ENCODE measurements at places on chromosomes 16 and 17.

- no peak for DNase-seq
Measured at GRCh38 chr17:79050551-79050950, 24.1 kb upstream of the ENGASE start.

DNA sequence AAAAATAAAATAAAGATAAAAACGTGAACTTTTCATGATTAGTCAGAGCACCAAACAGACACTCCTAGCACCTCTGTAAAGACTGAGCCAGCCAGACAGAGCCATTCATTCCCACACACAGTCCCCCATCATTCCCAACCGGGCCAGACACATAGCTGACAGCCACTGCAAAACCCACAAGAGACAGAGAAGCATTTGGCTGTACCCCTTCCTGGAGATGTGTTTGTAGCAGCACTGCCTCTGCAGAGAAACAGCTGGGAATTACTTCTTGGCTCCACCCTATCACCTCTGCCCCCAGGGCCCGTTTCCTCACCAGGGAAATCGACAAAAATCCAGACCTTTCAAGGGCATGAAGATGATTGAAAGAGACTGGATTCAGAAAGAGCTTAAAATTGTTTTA lies 46.4 kb downstream of the MYH11 start:
- DNase-seq, result no peak

DNA sequence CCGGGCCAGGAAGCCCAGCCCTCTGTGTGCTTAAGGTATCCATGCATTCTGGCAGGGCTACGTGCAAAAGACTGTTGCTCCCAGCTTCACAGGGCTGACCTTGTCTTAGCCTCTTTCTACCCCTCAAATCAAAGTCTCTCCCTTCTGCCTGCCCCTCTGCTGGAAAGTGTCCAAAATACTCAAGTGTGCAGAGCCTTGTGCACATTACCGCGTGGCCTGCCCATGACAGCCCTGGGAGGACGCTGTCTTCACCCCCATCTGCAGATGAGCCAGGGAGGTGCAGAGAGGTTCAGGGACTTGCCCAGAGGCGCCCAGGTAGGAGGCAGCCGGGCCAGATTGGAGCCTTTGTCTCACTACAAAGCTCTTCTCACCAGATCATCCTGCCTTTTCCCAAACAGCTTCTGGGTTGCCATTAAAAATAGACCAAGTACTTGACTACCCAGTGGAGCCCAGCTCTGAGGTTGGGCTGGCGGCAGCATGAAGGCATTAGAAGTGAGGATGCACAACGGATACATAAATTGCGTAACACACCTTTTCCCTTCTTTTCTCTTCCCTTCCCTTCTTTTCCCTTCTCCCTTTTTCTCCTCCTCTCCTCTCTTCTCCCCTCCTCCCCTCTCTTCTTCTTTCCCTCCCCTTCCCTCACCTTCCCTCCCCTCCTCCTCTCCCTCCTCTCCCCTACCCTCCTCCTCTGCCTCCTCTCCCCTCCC lies 3.5 kb downstream of the CACNG4 start:
- DNase-seq, result no peak

- no peak for DNase-seq
Measured at GRCh38 chr17:72576289-72576759, 455.5 kb downstream of the SOX9 start.

DNA sequence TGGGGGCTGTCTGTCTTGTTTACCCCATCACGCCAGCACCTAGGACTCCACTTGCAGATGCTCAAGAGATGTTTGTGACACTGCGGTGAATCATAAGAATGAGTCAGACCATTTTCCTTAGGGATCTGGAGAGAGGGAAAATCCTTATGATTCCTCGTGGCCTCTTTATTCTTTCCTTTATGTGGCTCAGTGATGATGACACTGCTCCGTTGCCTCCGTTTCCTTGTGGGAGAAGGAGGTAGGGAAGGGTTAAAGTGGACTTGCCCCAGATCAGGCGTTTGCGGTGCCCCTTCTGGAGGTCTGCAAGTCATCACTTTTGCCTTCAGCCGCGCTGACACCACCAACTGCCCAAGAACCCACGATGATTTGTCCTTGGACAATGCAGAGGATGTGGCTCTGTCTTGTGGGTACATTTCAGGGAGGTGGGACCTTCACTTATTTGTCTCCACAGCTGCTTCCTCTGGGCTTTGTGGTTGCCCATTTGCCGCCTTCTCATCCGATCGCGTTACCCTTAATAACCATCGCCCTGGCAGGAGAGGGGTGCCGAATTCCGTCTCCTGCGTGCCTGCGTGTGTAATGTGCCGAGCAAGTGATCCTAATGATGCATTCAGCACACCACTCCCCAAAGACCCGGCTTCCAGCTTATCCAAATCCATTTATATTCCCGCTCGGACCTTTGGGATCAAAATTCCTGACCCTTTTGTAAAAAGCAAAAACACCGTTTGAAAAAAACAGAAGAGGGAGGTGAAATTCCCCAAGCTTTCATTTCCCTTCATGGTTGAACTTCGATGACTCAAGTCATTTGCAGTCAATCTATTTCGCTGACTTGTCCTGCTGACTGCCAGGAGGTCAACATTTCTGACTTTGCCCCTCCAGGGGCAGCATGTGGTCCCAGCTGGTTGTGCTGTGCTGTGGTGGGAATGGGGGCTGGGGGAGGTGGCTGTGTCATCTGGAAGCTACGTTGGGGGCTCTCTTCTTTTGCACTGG lies 87.2 kb upstream of the IRX3 start:
- no peak for DNase-seq

DNA sequence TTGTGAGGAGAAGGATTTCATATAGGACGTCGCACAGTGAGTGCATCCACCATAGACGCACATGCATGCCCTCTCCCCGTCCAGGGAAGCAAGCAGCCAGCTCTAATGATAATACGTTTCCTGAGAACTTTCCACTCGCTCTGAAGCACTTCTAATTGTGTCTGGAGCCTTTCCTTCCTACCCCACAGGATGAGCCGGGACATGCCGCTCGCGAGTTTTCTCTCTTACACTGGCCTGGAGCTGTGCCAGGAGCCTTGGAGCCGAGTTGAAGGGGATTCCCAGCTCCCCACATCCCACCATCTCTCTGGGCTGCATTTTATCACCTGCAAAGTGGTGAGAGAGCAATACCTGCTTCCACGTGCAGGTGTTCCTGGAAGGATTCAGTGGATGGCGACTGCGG lies 368.1 kb downstream of the C16orf95 start:
- no peak for DNase-seq

- no peak for DNase-seq
Measured at GRCh38 chr16:13083681-13084080, 182.3 kb downstream of the SHISA9 start.

DNA sequence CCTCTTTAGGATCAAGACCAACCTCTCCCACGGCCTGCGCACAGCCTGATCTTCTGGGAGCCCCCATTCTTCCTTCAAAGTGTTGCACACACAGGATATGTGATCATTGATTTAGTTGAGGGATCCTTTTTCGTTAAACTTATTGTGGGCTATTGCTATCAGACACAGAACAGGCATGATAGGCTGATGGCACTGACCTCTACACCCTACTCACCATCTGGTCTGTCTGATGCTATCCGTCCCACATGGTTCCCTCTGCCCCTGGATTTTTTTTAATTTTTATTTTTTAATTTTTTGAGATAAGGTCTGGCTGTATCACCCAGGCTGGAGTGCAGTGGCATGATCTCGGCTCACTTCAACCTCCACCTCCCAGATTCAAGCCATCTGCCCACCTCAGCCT lies 19.2 kb upstream of the LITAF start:
- DNase-seq, result no peak

- DNase-seq, result no peak
Measured at GRCh38 chr17:56785997-56786680, 47.6 kb downstream of the C17orf67 start.

GRCh38 chr16:72905581-72905980 lies 142.3 kb downstream of the ZFHX3 start:
- DNase-seq, result no peak

DNA sequence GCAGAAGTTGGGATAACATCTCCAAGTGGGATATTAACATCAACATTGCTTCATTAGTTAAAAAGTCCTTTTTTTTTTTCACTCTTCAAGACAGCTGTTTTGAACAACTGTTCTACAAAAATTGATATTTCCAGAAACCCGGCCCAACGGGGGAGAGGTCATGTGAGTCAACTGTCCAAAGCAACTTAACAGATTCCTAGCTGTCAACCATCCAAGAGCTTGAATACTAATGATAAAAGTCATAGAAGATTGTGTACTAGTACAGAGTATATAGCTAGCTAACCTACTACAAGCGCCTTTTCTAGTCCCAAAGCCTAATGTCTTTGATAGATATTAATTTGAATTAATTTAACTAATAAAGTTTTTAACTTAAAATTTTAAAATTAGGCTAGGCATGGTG lies 172.0 kb downstream of the CYB561 start:
- no peak for DNase-seq

- no peak for DNase-seq
Measured at GRCh38 chr16:19479302-19479721, 42.6 kb downstream of the GDE1 start.

DNA sequence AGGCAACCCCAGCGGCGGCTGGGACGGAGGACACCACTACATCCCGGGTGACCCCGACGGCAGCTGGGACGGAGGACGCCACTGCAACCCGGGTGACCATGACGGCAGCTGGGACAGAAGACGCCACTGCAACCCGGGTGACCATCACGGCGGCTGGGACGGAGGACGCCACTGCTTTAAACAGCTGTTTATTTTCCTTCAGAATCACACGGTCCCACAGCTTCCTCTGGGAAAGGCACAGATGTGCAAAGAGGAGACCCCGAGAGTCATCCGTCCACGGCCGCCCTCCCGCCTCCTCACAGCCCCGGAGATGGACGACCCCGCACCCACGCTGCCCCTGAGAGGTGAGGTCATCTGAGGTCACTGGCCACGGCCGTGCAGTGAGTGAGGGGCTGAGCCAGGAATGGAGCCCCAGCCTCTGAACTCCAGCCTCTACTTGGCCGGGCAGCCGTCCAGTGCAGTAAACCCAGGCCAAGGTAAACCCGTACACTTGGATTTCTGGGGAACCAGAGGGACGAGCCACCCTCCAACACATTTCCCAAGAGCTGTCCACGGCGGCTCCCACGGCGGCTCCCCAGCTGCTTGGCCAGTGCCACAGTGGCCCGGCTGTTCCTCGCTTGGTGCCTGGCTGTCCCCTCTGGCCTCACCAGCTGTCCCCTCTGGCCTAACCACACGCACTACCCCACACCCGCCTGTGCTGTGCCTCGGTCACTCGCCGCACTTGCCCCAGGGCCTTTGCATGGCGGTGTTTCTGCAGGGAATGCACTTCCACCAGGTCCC lies 43.2 kb upstream of the PABPN1L start:
- no peak for DNase-seq

GRCh38 chr16:19389246-19389645 lies 28.4 kb upstream of the TMC5 start:
- DNase-seq, result peak; percentile 8

All from activated CD4-positive, alpha-beta T cell treated with anti-CD3 and anti-CD28 coated beads for 1 hour (primary cell).